Right atrium auricular region (tissue), 2 donors: ENCODE measurements at places on chromosomes 6 and 20. TPM values are rescaled to one million over a fixed set of nuclear protein-coding genes. Genes with fewer than 3 reads are reported as not detected.

Gene GNAS-AS1
- not detected for total RNA-seq

GRCh38 chr6:72716916-72717315, 95.1 kb downstream of the KCNQ5 start:
- no peak overlapping the region for H3K27ac ChIP-seq
- H3K4me3 ChIP-seq: no peak overlapping the region
- no peaks in the 10 kb centered on the region for H3K4me1 ChIP-seq
- no peak for DNase-seq

Gene C20orf141
- total RNA-seq: not detected

Gene GSTA2
- not detected for total RNA-seq

Gene LTA
- total RNA-seq: not detected

DNA sequence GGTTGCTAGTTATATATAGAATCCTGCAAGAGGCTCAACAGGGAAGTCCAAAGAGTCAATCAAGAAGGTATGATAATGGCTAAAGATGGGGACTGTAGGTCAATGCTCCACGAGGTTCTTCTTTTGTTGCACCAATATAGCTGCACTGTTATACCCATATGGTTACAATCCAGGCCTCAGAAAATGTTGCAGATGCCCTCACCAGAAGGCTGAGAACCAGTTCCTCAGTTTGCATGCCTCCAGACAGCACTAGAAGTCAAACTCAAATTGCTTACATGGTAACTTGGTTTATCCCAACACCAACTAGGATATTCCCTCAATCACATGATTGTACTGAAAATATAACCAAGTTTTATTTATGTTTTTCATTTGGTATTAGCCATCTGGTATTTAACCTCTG, 12.1 kb downstream of the EEF1A1 start:
- no peak overlapping the region for H3K27ac ChIP-seq
- no peaks in the 10 kb centered on the region for H3K27me3 ChIP-seq
- H3K4me3 ChIP-seq: no peak overlapping the region
- H3K36me3 ChIP-seq: peaks cover 4% of the 10 kb centered on the region
- DNase-seq: no peak
- no peaks in the 10 kb centered on the region for H3K4me1 ChIP-seq

DNA sequence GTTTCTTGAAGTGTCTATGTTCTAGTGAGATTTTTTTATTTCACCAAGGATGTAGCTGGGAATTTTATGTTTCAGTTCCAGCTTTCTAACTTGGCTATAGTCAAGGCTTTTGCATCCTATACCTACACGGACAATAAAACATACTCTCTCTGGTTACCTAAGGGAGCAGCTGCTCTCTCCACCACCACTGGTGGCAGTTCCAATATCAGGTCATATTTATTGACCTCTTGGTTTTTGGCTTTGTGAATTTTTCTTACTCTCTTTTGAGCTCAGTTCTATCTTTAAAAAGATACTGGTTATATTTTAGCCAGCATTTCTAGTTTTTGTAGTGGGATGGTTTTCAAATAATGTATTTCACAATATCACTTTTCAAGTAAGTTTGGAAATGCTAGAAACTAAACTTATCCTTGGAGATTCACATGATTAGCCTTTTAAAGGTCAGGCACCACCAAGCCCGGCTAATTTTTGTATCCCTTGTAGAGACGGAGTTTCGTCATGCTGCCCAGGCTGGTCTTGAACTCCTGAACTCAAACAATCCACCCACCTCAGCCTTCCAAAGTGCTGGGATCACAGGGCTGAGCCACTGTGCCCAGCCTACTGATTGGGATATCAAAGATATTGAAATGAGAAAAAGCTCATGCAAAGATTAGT, 34.7 kb upstream of the HAO1 start:
- H3K27me3 ChIP-seq: no peaks in the 10 kb centered on the region
- no peak for DNase-seq
- no peak overlapping the region for H3K4me3 ChIP-seq
- H3K36me3 ChIP-seq: no peaks in the 10 kb centered on the region

DNA sequence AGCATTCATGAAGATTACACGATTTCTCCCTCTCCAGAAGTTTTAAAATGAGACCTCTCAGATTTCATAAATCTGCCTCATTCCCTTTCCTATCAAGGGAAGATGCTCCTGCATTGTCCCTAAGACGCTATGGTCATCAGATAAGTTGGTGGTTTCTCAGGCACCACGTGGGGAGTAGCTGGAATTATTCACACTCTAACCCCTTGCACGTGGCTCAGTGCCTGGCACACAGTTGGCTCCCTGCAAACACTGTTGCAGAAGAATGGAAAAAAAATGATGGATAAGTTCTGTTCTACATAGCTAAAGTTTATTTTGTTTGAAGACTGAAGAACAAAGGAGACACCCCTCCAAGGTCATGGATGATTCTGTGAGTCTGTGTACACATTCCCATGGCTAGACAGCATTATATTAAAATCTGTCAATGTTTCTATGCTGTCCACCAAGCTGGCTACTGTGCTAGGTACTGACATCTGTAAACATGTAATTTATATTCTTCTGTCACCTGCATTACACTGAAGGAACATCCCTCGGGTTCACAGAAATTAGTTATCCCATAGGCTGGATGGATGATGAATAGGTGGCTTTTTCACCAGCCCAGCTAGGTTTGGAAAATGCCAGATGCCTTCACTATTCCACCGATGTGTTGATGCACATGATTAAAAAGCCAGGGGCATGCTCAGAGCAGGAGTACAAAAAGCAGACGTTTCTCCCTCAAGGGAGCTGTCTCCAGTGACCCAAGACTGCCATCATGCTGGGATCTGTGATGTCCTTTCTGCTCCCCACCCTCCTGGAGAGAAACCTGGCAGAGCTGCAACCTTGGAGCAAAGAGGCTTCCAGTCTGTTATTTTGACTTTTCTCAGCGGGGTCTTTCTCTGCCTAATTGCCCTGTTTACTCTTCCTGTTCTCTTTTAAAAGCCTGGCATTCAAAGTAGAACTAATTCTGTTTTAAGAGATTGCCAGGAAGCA, 610.5 kb downstream of the UTRN start:
- no peak overlapping the region for H3K27ac ChIP-seq
- DNase-seq: no peak
- no peaks in the 10 kb centered on the region for H3K27me3 ChIP-seq
- H3K4me1 ChIP-seq: no peaks in the 10 kb centered on the region
- H3K36me3 ChIP-seq: no peaks in the 10 kb centered on the region

GRCh38 chr6:161188547-161189465, 85.1 kb downstream of the AGPAT4 start:
- H3K4me1 ChIP-seq: no peaks in the 10 kb centered on the region
- H3K4me3 ChIP-seq: no peak overlapping the region
- H3K27ac ChIP-seq: no peak overlapping the region
- no peak for DNase-seq
- H3K36me3 ChIP-seq: no peaks in the 10 kb centered on the region

DNA sequence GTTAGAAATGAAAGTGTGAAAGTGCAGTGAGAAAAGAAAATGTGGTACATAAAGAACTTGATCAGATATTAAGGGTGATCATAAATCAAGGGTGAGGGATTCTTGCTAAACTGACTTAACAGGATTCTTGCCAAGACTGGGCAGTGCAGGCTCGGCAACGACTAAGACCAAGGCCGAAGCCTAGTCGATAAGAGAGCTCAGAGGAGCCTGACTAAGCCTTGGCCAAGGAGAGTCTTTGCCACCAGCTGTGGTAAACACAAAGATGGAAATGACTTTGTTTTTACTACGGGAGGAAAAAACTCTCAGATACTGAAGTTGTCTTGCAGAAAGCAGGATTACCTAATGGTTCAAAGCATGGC, 196.6 kb downstream of the LY86 start:
- no peaks in the 10 kb centered on the region for H3K36me3 ChIP-seq
- H3K4me3 ChIP-seq: no peak overlapping the region
- DNase-seq: no peak
- peaks cover 12% of the 10 kb centered on the region for H3K4me1 ChIP-seq
- H3K27me3 ChIP-seq: no peaks in the 10 kb centered on the region

GRCh38 chr6:145823328-145823944, 8.8 kb upstream of the FBXO30 start:
- no peaks in the 10 kb centered on the region for H3K27me3 ChIP-seq
- no peaks in the 10 kb centered on the region for H3K36me3 ChIP-seq
- H3K4me3 ChIP-seq: no peak overlapping the region
- H3K4me1 ChIP-seq: no peaks in the 10 kb centered on the region
- H3K27ac ChIP-seq: no peak overlapping the region

Gene WFDC10B
- not detected for total RNA-seq

Gene FNDC11
- not detected for total RNA-seq

DNA sequence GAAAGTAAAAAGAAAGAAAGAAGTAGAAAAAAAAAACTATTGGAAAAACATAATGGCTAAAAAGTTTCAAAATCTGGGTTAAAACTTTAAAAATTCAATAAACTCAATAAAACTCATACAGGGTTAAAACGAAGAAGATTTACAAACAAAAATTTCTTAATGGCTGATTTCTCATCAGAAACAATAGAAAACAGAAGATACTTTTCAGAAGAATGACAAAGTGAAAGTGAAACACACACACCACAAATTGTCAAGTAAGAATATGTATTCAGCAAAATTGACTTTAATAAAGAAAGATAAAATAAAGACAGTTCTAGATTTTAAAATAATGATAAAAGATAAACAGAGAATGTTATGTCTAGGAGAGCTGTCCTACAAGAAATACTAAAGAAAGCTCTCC, 618.9 kb upstream of the GJE1 start:
- H3K27me3 ChIP-seq: no peaks in the 10 kb centered on the region
- no peak overlapping the region for H3K27ac ChIP-seq
- no peak overlapping the region for H3K4me3 ChIP-seq

DNA sequence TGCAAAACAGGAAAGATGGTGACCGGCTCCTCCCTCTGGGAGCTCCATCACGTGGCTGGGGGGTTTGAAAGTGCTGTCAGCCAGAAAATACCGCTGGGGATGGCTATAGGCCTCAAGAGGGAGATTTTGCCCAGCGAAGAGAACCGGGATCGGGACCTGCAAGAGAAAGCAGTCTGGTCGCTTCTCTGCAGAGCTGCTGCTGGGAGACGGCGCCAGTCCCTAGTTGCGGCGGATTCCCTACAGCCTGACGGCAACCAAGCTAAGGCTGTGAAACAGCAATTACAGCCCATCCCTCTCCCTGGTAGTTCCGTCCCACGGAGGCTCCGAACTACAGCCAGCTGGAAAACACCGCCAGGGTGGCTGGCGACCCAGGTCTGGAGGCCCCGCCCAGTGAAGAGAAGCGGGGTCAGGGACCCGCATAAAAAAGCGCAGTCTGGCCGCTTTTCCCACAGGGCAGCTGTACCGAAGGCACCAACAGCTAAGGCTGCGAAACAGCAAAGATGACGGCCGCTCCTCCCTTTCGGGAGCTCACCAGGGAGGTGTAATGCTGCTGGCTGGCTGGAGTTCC, 238.1 kb upstream of the IRAK1BP1 start:
- H3K4me1 ChIP-seq: peaks cover 6% of the 10 kb centered on the region
- no peak for DNase-seq
- no peak overlapping the region for H3K27ac ChIP-seq
- no peaks in the 10 kb centered on the region for H3K27me3 ChIP-seq

DNA sequence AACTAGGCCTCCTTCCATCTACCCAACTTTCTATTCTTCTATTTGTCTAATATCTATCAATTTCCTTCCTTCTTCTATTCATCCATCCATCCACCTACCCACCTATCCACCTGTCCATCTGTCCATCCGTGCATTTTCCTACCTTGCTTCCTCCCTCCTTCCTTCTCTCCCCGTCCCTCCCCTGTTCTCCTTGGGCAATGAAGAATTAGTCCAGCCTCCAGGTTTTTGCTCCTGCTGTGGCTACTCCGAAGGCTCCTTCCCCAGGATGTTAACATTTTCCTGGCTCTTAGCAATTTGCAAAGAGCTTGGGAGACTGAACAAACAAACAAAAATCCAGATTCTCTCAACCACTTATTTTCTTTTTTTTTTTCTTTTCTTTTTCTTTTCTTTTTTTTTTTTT, 81.6 kb downstream of the KCNB1 start:
- H3K27me3 ChIP-seq: no peaks in the 10 kb centered on the region
- peak overlapping the region; percentile 57 for H3K27ac ChIP-seq
- DNase-seq: no peak
- H3K4me1 ChIP-seq: peaks cover 27% of the 10 kb centered on the region

Gene PEX7
- total RNA-seq: 7.2 TPM

GRCh38 chr20:32431457-32431856, 73.3 kb downstream of the ASXL1 start:
- no peak for DNase-seq
- peaks cover 85% of the 10 kb centered on the region for H3K36me3 ChIP-seq
- H3K4me3 ChIP-seq: no peak overlapping the region
- H3K27ac ChIP-seq: no peak overlapping the region
- H3K4me1 ChIP-seq: peaks cover 31% of the 10 kb centered on the region

Gene CLIC5
- total RNA-seq: 99.8 TPM

- no peak overlapping the region for H3K27ac ChIP-seq
- H3K4me1 ChIP-seq: no peaks in the 10 kb centered on the region
Observed at GRCh38 chr6:6376845-6377244, 56.4 kb upstream of the F13A1 start.

- H3K4me3 ChIP-seq: no peak overlapping the region
- H3K36me3 ChIP-seq: no peaks in the 10 kb centered on the region
- no peaks in the 10 kb centered on the region for H3K27me3 ChIP-seq
- DNase-seq: no peak
- H3K4me1 ChIP-seq: peaks cover 6% of the 10 kb centered on the region
Observed at GRCh38 chr6:39801456-39802251, 9.5 kb downstream of the DAAM2 start.

DNA sequence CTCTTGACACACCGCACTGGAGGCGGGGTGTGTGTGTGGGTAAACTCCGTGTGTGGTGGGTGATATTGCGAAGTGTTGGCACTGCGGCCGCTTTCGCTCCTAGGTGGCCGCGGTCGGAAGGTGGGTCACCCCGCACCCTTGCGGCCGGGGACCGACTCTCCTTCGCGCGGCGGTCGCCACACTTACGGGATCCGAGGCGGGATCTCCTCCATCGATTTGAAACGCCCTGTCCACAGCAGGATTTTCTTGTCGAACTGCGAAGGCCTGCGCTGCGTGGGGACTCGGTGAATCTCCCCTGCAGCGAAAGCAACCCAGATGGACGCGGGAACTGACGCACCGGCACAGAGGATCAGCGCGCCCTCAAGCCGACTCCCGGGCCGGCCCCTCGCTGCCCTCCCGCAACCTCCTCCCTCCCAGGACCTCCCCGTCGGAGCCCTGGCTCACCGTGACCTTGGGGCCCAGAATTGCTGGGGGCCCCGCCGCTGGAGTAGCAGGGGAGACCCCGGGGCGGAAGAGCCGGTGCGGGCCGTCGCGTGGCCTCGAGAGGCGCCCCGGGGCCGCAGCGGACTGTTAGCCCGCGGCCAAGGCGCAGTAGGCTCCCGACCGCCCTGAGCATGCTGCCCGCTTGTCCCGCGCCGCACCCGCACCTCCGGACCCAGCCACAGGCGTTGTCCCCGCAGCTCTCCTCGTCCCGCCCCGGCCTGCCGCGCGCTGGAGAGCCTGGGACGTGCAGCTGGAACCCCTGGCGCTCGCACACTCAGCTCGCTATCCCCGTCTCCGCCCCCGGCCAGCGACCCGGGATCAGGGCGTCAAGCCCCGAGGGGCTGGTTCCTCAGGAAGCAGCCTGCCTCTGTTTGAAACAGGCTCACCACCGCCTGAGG, at the start of gene FAM162B:
Gene FAM162B (minus strand): TSS at position 759 of the 881 bp plus-strand sequence. CDS start 143 bp downstream, at position 616.
- H3K36me3 ChIP-seq: no peaks in the 10 kb centered on the region
- DNase-seq: no peak
- peaks cover 17% of the 10 kb centered on the region for H3K4me1 ChIP-seq
- peak within 1 kb of the TSS; percentile 56 for H3K4me3 ChIP-seq

Gene PNPLA1
- total RNA-seq: 0.20 TPM
